ENCODE measurements at places on chromosomes 6 and 20. TPM values are rescaled to one million over a fixed set of nuclear protein-coding genes. Genes with fewer than 3 reads are reported as not detected.

OR2H1 gene
- total RNA-seq: not detected

OXT gene
- not detected for total RNA-seq

- no peaks in the 10 kb centered on the region for H3K27me3 ChIP-seq
- H3K4me3 ChIP-seq: no peak overlapping the region
- DNase-seq: no peak
- no peak overlapping the region for H3K27ac ChIP-seq
Measured at GRCh38 chr6:49743429-49743828, 759 bp downstream of the CRISP3 start.

DNA sequence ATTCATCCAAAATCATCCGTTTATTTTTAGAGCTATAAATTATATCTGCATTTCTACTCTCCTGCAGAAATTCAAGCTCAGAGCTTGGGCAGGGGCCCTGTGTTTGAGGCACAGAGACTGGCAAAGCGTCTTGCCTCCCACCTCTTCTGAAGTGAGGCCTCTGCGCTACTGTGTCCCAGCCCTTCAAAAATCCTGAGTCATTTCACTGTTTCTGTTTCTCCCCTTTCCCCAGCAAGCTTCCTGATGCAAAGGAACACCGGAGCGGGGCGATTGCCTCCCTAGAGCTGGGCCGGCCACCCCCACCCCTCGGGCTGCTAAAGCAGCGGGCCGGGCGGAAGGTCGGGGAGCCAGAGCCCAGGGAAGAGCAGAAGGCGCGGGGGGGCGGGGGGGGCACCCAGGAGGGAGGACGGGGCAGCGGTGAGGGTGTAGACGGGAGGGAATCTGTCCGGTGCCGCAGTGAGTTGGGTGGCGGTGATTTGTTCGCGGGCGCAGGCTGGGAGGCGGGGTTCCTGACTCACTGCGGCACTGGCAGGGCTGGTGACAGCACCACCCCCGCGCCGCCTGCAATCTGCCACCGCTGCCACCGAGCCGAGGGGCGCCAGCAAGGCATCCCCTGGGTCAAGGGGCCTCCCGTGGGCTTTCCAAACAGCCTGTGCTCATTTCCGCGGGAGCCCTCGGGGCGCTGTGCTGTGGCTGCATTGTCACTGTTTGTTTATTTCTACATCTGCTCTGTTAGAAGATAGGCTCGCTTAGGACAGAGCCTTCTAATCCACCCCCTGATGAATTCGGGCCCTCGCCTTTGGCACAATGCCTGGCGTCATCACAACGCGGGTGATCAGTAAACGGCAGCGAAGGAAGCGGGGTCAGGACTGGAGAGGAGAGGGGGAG, 46.5 kb upstream of the SNAP25 start:
- H3K4me1 ChIP-seq: no peaks in the 10 kb centered on the region
- H3K36me3 ChIP-seq: no peaks in the 10 kb centered on the region
- no peak overlapping the region for H3K27ac ChIP-seq
- H3K4me3 ChIP-seq: peak overlapping the region; percentile 29

GRCh38 chr20:44746367-44747165, 901 bp downstream of the KCNK15 start:
- no peak overlapping the region for H3K27ac ChIP-seq
- peak overlapping the region; percentile 42 for H3K4me3 ChIP-seq
- H3K4me1 ChIP-seq: peaks cover 24% of the 10 kb centered on the region
- peaks cover 11% of the 10 kb centered on the region for H3K27me3 ChIP-seq

- DNase-seq: no peak
- H3K4me3 ChIP-seq: no peak overlapping the region
- H3K27ac ChIP-seq: no peak overlapping the region
- no peaks in the 10 kb centered on the region for H3K36me3 ChIP-seq
- no peaks in the 10 kb centered on the region for H3K4me1 ChIP-seq
Measured at GRCh38 chr6:132612449-132613108, 11.5 kb downstream of the TAAR2 start.

GRCh38 chr6:69693762-69694161, 103.0 kb downstream of the LMBRD1 start:
- H3K4me1 ChIP-seq: no peaks in the 10 kb centered on the region
- no peaks in the 10 kb centered on the region for H3K27me3 ChIP-seq
- no peak overlapping the region for H3K4me3 ChIP-seq
- no peaks in the 10 kb centered on the region for H3K36me3 ChIP-seq
- no peak overlapping the region for H3K27ac ChIP-seq

LRRC73 gene
- 3.0 TPM for total RNA-seq

DNA sequence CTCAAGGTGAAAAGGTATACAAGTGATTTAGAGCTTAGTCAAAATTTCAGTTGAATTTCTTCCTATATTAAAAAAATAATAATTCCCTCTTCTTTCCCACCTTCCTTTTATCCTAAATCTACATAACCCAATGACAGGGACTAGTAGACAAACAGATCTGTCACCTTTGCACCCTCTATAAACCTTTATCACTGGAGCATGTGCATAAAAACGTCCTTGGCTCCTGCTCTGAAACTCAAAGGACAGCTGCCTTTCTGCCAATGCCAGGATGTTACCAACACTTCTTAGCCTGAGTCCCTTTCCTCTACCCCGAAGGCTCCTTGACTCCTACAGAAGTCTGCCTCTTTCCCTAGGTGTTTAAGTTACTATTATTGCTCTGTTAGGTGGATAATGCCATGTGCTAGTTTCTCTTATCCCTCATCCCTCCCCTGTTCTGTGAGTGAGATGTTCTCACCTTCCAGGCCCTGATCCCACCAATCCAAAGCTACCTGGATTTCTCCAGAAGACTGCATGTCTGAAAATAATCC, 4.3 kb downstream of the CLVS2 start:
- H3K27ac ChIP-seq: no peak overlapping the region
- no peaks in the 10 kb centered on the region for H3K36me3 ChIP-seq
- H3K27me3 ChIP-seq: peaks cover 4% of the 10 kb centered on the region
- peaks cover 13% of the 10 kb centered on the region for H3K4me1 ChIP-seq

DNAH8 gene
- total RNA-seq: not detected

All from upper lobe of left lung (tissue), 6 donors.